ENCODE measurements at places on chromosomes 5 and 9.
A peak's percentile ranks its signal among the peaks of the same experiment; 100 is the strongest.

DNA sequence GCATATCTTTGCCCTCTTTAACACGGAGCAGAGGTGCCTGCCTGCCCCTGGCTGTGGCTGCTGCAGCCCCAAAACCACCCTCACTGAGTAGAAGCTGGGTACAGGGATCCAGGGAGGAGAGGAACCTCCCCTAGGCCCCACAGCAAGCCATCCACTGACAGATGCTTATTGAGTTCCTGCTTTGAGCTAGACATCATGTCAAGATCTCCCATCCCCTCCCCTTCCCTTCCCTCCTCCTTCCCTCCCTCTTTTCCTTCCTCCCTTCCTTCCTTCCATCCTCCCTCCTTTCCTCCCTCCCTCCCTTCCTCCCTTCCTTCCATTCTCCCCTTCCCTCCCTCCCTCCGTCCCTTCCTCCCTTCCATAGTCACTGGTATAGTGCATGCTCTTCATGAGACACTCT is 29.3 kb downstream of the GOLGA2 start:
- no peak for DNase-seq

- DNase-seq, result no peak
Measured at GRCh38 chr5:178249191-178249989, 16.8 kb upstream of the PHYKPL start.

DNA sequence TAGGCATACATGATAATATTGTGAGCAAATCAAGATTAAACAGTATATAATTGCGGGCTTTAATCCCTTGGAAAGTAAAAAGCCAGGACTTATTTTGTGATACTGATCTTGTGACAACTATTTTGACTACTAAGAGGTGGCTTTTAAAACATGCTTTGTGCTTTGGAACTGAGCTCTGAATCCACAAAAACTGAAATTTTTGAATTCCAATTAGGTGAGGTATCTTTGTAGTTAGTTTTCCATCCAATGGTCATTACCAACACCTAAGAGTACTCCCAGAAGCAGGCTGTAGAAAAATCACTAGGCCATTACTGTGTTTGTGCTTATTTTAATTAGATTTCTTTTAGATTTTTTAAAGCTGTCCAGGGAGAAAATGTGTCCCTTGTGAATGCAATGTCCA is 559.5 kb upstream of the WWC1 start:
- DNase-seq, result no peak

- no peak for DNase-seq
Measured at GRCh38 chr5:176624938-176625337, 5.4 kb downstream of the SNCB start.

DNA sequence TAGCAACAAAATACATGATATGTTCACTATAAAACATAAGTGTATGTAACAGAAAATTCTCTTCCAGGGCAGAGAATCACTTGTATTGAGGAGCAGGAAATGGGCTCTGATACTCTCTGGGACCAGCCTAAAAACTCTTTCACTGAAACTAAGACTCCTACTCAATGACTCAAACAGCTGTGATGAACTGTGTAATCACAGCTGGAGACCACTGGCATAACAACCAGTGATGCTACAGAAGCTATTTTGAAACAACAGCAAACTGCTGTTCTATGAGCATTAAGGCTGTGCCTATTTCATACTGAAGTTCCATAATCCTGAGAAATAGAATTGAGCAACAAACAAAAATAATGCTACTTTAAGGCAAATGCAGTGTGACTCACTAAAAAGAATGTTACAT is 594.0 kb downstream of the HINT1 start:
- DNase-seq, result no peak

DNA sequence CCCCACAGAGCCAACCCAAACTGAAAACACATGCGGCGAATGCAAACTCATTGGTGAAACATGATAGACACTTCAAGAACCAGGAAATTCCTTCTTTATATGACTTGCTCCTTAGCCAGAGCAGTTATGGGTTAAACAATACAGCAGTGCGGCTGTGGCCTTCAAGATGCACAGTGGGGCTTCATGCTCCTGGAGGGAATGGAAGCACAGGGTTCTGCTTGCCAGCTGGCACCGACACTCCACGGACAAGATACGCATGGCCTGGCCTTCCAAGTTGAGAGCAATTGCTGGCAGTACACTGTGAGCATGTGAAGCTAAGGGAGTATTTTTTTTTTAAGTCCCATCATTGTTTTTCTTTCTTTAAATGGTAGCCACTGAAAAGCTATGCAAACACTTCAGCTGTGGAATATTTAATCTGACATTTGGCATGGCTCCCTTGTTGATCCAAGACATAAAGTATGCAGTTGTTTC is 451.6 kb upstream of the CD180 start:
- DNase-seq, result no peak

DNA sequence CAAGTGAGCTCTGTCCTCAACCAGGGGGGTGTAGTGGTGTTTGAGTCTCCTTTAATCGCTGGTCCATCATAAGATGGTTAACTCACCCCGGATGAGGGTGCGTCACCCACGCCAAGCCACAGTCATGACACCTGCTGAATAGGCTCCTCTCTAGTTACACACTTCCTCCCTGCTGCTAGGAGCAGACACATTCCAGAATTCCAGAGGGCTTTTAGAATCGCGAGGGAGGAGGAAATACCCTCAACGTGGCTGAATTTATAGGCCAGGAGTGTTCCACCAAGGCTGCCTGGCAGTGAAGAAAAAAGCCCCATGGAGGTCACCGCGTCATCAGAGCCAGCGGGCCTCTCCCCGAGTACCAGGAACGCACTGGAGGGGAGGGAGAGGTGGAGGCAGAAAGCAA is 5.1 kb downstream of the GLRX start:
- DNase-seq, result peak; percentile 47

GRCh38 chr9:456365-456764 is 241.7 kb downstream of the DOCK8 start:
- DNase-seq, result no peak

DNA sequence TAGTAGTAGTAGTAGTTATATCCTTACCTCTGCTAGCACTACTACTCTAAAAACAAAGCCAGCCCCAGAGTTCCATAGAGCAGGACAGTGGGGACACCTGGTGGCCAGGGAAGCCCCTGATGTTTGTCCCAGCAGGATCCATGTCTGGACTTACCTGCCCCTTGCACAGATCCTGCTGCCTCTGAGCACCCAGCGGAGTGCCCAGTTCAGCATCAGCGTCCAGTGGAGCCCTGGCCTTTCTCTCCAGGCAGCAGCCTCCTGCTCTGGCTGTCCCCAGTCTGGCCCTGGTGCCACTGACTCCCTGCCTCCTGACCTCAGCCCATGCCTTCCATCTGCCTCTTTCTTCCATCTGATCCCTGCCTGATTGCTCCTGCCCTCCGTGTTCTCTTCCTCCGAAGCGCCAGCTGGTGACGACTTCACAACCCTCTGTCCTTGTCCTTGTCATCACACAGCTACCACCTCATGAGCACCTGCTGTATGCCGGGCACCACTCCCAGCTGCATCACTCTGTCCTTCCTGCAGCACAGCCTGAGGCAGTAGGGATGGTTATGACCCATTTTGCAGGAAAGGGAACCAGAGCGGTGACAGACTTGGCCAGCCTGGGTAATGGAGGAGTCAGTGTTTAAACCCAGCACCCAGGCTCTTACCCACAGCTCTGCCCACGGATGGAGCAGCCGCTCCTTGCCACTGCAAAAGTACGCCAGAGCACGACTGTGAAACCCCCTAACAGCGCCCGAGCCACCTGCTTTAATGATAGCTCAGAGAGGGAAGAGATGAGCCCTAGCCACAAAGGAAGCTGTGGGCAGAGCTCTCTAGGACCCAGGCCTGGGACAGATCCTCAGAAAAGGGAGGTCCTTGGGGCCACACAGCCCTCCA is 11.5 kb downstream of the SARDH start:
- DNase-seq, result peak; percentile 27

DNA sequence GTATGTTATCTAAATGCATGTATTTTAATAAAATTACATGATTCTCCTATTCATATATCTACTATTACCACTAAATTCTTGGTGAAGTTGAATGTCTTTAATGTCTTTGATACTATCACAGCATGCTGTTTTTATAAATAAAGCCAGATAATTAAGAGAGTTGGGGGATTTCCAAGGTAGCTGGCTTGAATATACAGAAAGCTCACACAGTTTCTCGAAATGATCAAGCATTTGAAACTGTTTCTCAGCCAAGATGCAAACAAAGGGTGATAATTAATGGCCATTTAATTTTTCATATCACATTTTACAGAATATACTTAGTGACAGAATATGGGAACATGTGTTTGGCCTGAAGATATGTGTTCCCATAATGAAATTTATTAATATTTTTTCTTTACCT is 145.6 kb upstream of the CDH12 start:
- no peak for DNase-seq

GRCh38 chr9:137241490-137242268 is 592 bp downstream of the TUBB4B start:
- DNase-seq, result peak; percentile 59

- DNase-seq, result no peak
Measured at GRCh38 chr5:142293486-142293885, 31.3 kb downstream of the SPRY4 start.

DNA sequence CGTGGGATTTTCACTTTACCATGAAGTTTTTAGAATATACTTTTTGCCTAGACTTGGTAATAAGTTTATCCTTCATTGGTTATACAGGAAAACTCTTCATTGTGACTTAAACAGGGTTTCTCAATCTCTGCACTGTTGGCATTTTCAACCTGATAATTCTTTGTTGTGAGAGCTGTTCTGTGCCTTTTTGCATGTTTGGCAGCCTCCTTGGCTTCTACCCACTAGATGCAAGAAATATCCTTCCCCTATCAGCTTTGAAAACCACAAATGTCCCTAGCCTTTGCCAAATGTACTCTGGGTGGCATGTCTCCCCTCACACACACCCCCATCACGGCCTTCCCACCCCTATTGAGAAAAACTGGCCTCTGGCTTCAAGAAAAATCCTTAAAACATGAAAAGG is 180.9 kb downstream of the ESM1 start:
- DNase-seq, result no peak

- no peak for DNase-seq
Measured at GRCh38 chr9:86828631-86829030, 118.7 kb downstream of the GAS1 start.

- no peak for DNase-seq
Measured at GRCh38 chr9:91178281-91179236, 183.2 kb downstream of the AUH start.

DNA sequence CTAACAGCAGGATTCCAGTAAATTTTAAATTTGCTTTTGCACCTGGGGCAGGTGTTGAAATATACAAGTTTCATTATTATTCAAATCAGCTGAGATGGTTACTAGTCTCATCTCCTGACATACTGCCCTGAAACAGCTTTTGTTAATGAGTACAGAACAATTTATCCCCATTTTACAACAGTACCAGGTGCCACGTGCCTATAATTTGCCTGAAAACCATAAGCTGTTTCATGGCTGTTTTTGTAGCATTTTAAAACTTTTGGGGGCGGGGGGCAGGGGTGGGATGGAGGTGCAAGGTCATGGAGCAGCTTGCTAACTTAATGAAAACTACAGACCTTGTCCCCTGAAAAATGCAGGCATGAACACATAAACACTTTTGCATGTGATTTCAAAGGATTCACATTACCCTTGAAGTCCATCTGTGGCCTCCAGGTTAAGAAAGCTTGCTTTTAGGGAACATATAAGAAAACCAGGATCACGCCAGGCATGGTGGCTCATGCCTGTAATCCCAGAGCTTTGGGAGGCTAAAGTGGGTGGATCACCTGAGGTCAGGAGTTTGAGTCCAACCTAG is 42.1 kb downstream of the TIMD4 start:
- DNase-seq, result no peak

- DNase-seq, result no peak
Measured at GRCh38 chr5:17147617-17148016, 69.8 kb upstream of the BASP1 start.

DNA sequence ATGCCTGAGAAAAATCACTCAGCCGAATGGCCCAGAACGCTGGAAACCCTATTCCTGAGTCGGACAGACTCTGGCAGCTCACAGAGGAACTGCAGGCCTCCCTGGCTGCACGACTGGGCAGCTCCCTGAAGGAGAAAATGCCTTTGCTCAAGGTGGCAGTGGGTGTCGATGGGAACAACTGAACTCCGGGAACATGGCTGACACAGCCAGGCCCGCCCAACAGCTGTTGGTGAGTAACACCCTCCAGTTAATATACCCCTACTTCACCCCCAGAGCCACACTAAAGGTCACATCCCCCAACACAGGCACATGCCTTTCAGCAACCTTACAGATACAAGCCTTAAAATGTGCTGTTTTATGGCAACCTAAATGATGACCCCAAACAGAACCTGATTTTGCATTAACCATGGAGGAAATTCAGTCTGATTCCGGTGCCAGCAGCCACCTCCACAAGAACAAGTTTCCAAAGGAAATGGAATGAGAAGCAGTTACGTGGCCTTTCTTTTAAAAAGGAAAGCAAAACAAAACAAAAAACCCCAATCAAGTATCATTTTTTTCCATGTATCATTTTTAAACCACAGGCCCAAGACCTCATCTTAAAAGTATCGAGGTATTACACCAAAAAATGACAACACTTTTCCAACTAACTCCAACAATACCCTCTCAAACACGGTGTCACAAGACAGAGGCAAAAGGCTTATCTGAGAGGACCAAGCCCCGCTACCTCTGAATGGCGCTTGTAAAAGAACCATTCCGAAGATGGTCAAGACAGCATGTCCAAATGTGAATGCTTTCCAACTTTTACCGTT is 3.1 kb downstream of the KLF9 start:
- DNase-seq, result no peak

DNA sequence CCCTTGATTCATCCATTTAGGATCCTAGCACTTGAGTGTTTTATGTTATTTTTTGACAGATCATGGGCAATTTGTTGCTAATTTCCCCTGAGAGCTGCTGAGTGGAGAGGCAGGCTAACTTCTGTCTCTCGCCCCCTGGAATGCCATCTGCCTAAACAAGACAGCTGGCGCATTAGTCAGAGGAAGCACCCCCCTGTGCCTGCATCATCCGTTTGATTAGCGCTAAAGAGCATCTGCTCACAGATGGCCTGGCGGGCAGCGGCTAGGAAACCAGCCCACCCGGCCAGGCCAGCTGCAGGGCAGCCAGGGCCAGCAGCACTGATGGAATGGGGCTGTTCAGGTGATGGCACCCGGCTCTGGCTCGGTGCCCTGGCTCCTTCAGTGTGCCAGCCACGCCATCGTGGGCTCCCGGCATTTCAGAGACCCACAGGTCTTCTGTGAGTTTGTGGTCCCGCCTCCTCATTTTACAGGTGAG is 22.9 kb upstream of the ASS1 start:
- DNase-seq, result no peak

GRCh38 chr5:32542216-32543059 is 42.9 kb upstream of the SUB1 start:
- no peak for DNase-seq

DNA sequence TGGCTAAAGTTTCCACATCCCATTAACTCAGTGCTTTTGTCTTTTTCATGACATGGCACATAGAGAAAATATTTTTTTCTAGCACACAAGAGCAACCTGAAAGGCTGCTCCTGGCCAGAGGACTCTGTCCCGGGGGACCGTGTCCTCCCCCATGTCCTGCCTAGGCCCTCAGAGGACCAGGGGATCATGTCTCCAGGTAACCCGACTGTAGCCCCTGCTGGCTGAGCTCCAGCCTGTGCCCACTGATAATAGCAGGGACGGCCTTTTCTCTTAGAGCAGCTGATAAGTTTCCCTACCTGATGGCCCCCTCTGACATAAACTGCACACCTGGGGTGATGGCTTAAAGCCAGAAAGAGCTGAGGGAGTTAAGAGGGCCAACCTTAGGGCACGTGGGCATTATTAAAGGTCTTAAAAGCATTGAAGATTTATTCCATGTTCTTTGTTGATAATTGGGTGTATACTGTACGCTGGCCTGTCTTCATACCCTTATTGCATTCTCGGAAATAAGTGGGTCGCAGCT is 5.9 kb downstream of the HDHD3 start:
- DNase-seq, result no peak

- DNase-seq, result no peak
Measured at GRCh38 chr9:136107953-136108647, 10.6 kb downstream of the TMEM250 start.
